ENCODE measurements at places on chromosomes 7 and 10. TPM values are rescaled to one million over a fixed set of nuclear protein-coding genes. Genes with fewer than 3 reads are reported as not detected.

DNA sequence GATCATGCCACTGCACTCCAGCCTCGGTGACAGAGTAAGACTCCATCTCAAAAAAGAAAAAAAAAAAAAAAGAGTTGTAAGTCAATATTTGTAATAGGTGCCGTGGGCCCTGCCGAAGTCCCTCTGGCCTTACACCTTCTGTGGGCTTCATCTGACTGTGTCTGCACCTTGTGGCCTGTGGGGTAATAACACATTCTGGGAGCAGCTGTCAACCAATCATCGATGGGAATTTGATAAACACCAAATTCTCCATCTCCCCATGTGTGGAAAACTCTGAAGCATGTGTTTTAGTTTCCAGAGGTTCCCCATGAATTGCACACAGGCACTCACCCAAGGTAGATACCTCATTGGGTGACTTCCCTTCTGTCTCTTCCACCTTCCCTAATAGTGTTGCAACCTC, 10.8 kb downstream of the ZNF394 start:
- no peak for DNase-seq

- DNase-seq: no peak
Observed at GRCh38 chr7:4225361-4225771, 456.7 kb upstream of the FOXK1 start.

GRCh38 chr10:132383751-132384196, 13.2 kb upstream of the PWWP2B start:
- no peak for DNase-seq

- no peak for DNase-seq
Observed at GRCh38 chr10:95988702-95989101, 54.7 kb upstream of the CCNJ start.

Gene ZNF239
- 3.3 TPM for total RNA-seq
